Body of pancreas (tissue), 4 donors: ENCODE measurements at places on chromosomes 1 and 21.

GRCh38 chr1:245475126-245475525 lies 320.3 kb downstream of the KIF26B start:
- H3K4me3 ChIP-seq: no peak overlapping the region
- no peaks in the 10 kb centered on the region for H3K36me3 ChIP-seq
- DNase-seq: no peak
- H3K4me1 ChIP-seq: no peaks in the 10 kb centered on the region
- H3K27me3 ChIP-seq: no peaks in the 10 kb centered on the region

- H3K27me3 ChIP-seq: no peaks in the 10 kb centered on the region
- no peak overlapping the region for H3K4me3 ChIP-seq
- no peaks in the 10 kb centered on the region for H3K4me1 ChIP-seq
- H3K27ac ChIP-seq: no peak overlapping the region
- no peaks in the 10 kb centered on the region for H3K36me3 ChIP-seq
These were observed 59.0 kb upstream of the IPO9 start for GRCh38 chr1:201769966-201770365.

GRCh38 chr1:59071289-59071688 lies 225.6 kb upstream of the FGGY start:
- H3K27me3 ChIP-seq: no peaks in the 10 kb centered on the region
- no peak overlapping the region for H3K4me3 ChIP-seq
- peaks cover 18% of the 10 kb centered on the region for H3K4me1 ChIP-seq
- DNase-seq: peak; percentile 48
- H3K36me3 ChIP-seq: no peaks in the 10 kb centered on the region

- H3K4me3 ChIP-seq: no peak overlapping the region
- peaks cover 30% of the 10 kb centered on the region for H3K4me1 ChIP-seq
- peak overlapping the region; percentile 51 for H3K27ac ChIP-seq
- no peaks in the 10 kb centered on the region for H3K36me3 ChIP-seq
- DNase-seq: no peak
These were observed 66.7 kb upstream of the SDC3 start for GRCh38 chr1:30975217-30975616.

DNA sequence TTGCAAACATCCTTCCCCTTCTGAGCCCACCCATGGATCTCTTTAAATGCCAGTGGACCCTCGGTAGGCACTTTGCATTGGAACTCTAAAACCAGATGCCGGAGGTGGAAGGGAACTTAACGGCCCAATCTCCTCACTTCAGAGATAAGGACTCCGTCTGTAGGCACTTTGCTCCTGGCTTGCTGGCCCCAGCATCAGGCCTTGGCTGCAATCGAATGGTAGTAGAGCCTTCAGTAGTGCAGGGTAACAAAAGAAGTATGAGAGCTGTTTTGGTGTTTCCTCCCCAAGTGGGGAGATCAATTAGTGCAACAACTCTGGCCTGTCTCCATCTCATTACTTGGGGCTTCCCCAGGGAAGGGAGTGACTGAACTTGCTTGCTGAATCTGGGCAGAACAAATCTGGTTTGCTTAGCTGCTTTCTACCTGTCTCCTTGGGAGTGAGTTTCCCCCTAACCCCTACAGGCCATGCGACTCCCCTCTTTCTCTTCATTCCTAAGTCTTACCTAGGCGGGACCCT lies 70.8 kb downstream of the TENT5C start:
- H3K36me3 ChIP-seq: no peaks in the 10 kb centered on the region
- peaks cover 75% of the 10 kb centered on the region for H3K4me1 ChIP-seq
- H3K27me3 ChIP-seq: no peaks in the 10 kb centered on the region
- no peak overlapping the region for H3K27ac ChIP-seq

DNA sequence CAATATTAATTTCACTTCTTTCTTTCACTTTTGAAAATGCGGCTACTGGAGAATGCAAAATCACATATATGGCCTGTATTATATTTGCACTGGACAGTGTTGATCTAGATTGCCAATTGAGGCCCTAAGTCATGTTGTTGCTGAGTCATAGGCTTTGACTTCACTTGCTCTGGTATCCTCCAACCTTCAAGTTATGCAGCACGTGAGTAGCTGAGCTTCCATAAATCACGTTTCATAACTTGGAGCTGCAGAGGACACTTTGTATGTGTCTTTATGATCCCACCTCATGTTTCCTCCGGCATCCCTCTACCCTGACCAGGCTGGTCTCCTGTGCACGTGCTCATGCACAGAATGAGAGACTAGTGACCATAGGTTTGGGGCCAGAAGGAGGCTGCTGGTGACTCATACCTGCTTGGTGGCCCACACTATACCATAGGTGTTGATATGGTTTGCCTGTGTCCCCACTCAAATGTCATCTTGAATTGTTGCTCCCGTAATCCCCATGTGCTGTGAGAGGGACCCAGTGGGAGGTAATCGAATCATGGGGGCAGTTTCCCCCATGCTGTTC lies 103.0 kb upstream of the TSPAN2 start:
- no peaks in the 10 kb centered on the region for H3K4me1 ChIP-seq
- no peak overlapping the region for H3K4me3 ChIP-seq
- no peaks in the 10 kb centered on the region for H3K27me3 ChIP-seq
- DNase-seq: no peak
